ENCODE measurements at places on chromosomes 1 and 21. TPM values are rescaled to one million over a fixed set of nuclear protein-coding genes. Genes with fewer than 3 reads are reported as not detected.

CLDN8 gene
- total RNA-seq: 0.46 TPM

UBXN11 gene
- total RNA-seq: 19.4 TPM

CAPN8 gene
- 5.9 TPM for total RNA-seq

MEF2D gene
- total RNA-seq: 27.4 TPM

LEMD1 gene
- total RNA-seq: 4.0 TPM
